ENCODE measurements at places on chromosomes 11 and 22. TPM values are rescaled to one million over a fixed set of nuclear protein-coding genes. Genes with fewer than 3 reads are reported as not detected.

GRCh38 chr22:40193429-40194421, 16.0 kb downstream of the TNRC6B start:
- H3K27me3 ChIP-seq, result no peaks in the 10 kb centered on the region
- H3K36me3 ChIP-seq, result no peaks in the 10 kb centered on the region
- peaks cover 75% of the 10 kb centered on the region for H3K4me1 ChIP-seq

DNA sequence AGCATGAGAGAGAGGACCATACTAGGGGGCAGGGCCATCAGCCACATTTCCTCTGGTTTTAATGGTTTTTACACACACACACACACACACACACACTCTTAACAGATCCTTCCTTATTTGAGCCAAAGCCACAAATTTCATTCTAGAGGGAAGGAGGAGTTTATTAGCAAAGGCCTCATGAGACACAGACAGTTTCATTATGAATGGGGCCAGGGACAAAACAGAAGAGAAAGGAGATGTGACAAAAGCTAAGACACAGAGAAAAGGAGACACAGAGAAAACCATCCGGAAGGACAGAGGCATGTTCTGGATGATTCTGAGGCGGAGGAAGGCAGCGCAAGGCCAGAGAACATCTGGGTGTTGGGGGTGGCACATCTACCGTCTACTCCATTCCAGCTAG, 32.2 kb upstream of the ARFGAP3 start:
- H3K36me3 ChIP-seq, result peaks cover 4% of the 10 kb centered on the region
- no peak for DNase-seq
- no peaks in the 10 kb centered on the region for H3K4me1 ChIP-seq
- no peaks in the 10 kb centered on the region for H3K27me3 ChIP-seq
- no peak overlapping the region for H3K27ac ChIP-seq

- H3K4me3 ChIP-seq, result no peak overlapping the region
- no peak overlapping the region for H3K27ac ChIP-seq
- peak; percentile 92 for DNase-seq
- H3K4me1 ChIP-seq, result no peaks in the 10 kb centered on the region
- no peaks in the 10 kb centered on the region for H3K27me3 ChIP-seq
Measured at GRCh38 chr11:17760102-17761029, 25.8 kb downstream of the KCNC1 start.

GRCh38 chr11:120880498-120881175, 143.3 kb upstream of the TBCEL start:
- H3K27ac ChIP-seq, result no peak overlapping the region
- no peaks in the 10 kb centered on the region for H3K4me1 ChIP-seq
- no peaks in the 10 kb centered on the region for H3K27me3 ChIP-seq
- no peak for DNase-seq

Gene TMEM134
- 69.2 TPM for polyA plus RNA-seq

Gene C11orf86
- polyA plus RNA-seq, result 0.74 TPM

Gene RIMBP3B
- polyA plus RNA-seq, result 0.09 TPM
